ENCODE measurements at places on chromosomes 16 and 17.

GRCh38 chr16:57578521-57579360 lies 36.3 kb downstream of the ADGRG5 start:
- no peak for DNase-seq

DNA sequence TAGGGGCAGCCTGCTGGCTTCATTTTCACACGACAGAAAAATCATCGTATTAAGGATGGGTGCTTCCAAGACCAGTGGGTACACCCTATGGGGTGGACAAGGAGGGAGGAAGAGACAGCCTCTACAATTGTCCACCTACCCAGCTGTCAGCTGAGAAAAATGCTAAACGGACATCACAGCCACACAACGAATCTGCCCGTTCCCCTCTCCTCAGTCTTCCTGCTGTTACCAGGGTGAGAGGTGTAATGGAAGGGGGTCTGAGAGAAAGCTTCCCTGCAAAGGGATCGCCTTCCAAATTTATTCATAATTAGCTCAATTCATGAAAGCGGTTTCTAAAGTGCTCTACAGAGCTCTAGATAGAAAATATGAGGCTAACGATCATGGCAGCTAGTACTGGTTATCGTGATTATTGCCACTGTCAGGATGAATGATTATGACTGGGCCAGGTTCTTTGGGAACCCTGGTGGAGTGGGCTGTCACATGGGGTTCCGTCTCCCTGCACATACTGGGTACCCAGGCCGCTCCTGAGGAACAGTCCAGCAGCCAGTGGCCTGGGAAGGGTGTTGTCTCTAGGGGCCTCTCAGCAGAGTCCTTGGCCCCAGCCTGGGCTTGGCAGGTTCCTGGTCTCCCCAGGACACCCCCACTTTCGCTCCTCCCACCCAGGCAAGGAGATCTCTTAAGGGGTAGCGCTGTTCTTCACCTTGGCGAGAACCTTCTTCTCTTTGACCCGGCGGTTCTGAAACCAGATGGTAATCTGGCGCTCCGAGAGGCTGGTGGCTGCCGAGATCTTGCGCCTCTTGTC lies 2.2 kb downstream of the HOXB13 start:
- DNase-seq: no peak

- DNase-seq: no peak
Observed at GRCh38 chr16:81099958-81100357, 3.8 kb upstream of the GCSH start.

GRCh38 chr16:76114681-76115080 lies 162.5 kb upstream of the CNTNAP4 start:
- DNase-seq: no peak

DNA sequence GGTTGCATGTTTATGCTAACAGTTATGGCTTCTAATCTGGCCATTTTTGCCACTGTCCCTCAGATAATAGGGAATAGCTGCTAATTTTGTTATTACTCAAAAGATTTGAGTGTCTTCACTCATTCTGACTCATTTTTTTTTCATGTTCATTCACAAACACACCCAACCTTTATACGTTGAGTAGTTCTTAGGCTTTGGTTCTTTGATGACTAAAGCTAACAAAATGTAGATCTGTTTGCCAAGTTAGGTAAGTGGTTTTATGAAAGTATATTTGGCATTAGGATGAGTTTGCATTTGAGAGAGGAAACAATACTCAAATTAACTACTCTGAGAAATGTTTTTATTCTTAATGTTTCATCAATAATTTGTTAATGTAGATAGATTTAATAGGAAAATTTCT lies 3.6 kb downstream of the MAP2K4 start:
- no peak for DNase-seq

DNA sequence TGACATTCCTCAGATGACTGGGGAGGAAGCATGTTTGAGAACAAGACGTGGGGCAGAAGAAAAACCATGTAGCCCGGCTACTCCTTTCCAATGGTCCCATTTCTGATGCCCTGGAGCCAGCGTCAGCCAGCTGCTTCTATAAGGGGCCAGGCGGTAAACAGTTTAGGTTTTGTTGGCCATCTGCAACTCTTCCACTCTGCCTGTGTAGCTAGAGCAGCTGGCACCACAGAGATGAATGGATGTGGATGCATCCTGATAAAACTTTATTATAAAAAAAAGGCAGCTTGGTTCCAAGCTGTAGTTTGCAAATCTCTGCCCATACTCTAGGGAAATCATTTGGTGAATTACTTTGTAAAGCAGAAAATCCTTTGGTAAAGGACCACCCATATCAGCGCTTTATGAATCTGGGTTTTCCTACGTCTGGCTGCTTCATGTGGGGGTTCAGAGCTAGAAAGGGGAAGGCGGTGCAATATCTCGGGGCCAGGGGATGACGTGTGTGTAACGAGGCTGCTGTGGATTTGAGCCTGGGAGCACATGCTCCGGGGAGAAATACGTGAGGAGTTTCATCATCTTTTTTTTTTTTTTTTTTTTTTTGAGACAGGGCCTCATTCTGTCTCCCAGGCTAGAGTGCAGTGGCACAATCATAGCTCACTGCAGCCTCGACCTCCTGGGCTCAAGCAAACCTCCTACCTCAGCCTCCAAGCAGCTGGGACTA lies 3.4 kb upstream of the SRL start:
- DNase-seq: no peak

DNA sequence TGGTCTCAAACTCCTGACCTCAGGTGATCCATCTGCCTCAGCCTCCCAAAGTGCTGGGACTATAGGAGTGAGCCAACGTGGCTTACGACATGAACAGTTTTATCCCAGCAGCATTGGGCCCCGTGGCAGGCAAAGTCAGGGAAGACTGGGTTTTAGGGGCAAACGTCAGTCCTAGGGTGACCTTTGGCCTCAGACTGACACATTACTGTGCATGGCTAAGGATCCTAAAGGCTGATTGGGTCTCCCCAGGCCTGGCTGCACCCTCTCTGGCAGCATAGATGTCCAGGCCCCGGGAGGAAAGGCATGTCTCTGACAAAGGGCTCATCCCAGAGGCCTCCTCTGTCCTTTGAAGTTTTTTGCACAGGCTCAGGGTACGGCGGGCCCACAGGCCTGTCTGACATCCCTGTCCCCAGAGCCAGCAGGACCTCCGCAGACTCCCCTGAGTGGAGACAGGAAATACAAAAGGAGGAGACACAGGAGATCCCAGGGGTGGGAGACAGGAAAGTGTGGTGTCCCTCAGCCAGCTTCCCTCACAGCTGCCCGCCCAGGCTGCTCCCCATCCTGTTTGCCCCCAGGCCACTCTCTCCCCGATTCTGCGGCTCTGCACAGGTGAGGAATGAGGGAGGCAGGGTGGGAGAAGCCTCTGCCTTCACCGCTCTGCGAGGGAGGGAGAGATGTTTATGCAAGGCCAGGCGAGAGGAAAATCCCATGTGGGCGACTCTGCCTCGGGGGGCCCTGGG lies 54.5 kb upstream of the MTSS2 start:
- DNase-seq: no peak

- DNase-seq: no peak
Observed at GRCh38 chr17:9072696-9073339, 51.5 kb downstream of the NTN1 start.

GRCh38 chr16:27737513-27737912 lies 187.6 kb downstream of the KATNIP start:
- DNase-seq: no peak

- no peak for DNase-seq
Observed at GRCh38 chr16:51181503-51181811, 30.4 kb upstream of the SALL1 start.
